Naive thymus-derived CD8-positive, alpha-beta T cell (primary cell): ENCODE measurements at places on chromosomes 12 and 14.

GRCh38 chr12:54294152-54294952, 6.5 kb downstream of the NFE2 start:
- peak; percentile 46 for DNase-seq

DNA sequence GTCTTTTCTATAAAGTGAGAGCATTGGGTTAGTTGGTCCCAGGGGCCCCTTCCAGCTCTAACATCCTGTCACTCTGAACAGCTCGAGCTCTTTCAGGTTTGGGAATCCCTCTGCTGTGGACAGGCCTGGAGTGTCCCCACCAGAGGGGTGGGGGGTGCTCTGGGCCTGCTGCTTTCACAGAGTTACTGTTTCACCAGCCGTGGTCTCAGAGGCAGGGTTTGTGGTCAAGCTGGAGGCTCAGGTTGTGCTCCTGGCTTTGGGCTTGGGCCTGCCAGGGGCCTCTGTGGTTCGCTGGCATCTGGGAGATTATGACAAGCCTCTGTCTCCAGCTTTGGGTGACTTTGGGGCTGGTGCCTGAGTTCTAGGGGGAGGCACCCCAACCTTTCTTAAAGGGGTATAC, 59.6 kb downstream of the FBXL14 start:
- no peak for DNase-seq

DNA sequence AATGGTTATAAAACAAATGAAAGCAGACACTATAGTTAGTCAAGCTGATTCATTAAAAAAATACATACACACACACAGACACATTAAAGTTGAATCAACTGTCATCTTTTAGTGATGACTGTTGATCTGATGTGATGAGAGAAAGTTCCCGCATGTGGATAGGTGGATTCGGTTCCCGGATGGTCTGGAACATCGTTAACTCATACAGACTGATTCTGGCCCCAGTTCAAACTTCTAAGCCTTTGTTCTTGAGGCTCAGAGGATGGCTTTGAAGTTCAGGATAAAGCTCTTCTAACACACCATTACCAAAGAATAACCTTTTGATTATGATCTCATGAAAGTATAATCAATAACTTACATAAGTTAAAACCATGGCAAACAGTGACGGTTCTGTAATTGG, 27.5 kb downstream of the WIF1 start:
- no peak for DNase-seq

GRCh38 chr14:99755068-99755405, 38.2 kb upstream of the EML1 start:
- no peak for DNase-seq

DNA sequence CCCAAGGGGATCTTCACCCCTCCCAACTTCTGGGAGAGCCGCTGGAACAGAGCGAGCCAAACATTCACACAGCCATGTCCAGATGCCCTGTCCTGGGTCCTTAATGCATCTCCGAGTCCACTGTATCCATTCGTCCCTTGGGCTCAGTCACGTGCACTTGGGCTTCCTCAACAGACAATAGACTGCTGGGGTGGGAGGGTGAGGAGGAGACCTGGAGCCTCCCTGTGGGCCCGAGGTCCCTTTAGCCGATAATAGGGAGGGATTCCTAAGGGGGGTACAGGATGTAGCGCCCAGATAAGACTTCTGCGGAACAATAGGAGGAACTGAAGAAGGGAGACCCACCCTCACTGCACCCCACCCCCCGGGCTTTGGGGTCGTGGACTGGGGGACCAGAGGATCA, 6.7 kb downstream of the ARHGEF25 start:
- no peak for DNase-seq

- no peak for DNase-seq
These were observed at the start of gene IGF1 for GRCh38 chr12:102480406-102480805. Gene IGF1, minus strand, starts transcription at chr12:102480563. Its CDS starts 182 bp downstream, at chr12:102480381.

DNA sequence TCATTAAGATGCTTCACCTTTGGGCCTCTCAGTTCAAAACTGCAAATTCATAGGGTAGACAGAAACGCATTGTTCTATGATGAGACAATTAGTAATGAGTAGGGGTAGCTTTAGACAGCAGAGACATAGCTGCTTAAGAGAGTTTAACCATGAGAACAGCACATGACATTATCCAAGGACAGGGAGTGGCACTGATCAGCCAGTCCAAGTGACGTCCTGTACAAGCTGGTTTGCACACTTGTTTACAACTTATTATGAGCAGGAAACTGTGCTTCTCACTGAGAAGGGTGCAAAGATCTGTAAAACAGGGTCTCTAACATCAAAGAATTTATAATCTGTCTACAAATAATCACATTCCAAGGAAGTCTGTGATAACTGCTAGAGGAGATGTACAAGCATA, 11.2 kb upstream of the SRSF5 start:
- no peak for DNase-seq

DNA sequence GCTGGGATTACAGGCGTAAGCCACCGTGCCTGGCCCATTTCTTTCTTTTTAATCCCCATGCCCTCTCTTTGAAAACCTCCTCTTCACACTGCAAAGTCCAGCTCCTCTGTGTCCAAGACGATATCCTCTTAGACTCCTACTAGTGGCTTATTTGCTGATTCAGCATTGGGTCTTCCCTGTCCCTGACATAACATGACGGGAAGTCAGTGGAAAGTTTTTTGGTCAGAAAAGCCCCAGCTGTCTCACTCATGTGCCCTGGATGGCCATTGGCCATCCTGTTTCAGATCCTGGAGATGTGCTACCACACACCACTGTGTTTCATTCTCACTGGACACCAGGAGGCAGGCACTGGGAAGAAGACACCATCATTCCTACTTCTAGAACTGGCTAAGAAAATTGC, 102.6 kb upstream of the MED13L start:
- DNase-seq = no peak

- no peak for DNase-seq
These were observed 456.7 kb downstream of the AEBP2 start for GRCh38 chr12:19896041-19896440.

GRCh38 chr12:110365489-110366320, 37.8 kb downstream of the ANAPC7 start:
- no peak for DNase-seq

GRCh38 chr14:76793956-76794355, 18.7 kb downstream of the ANGEL1 start:
- DNase-seq = no peak

GRCh38 chr14:76576047-76576741, 185.1 kb upstream of the VASH1 start:
- DNase-seq = no peak

DNA sequence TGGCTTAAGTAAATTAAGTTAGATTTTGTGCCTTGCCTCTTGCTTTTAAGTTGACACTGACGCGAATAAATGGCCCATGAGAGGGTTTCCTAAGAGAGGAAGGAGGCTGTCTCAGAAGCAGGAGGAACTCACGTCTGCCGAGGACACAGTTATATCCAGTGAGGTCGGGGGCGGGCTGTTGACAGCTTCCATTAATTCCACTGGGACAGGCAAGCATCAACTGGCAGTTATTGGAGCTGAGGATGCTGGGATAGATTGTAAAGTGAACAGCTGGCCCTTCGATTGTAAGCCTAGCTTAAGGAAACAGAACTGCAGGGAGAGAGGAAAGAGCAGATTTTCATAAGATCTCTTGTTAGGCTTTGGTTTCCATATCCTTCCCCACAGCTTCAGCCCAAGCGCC, 399.2 kb downstream of the IPO8 start:
- DNase-seq = no peak

- peak; percentile 76 for DNase-seq
These were observed at the start of gene FGD4 for GRCh38 chr12:32399370-32400113. Gene FGD4, plus strand, starts transcription at chr12:32399558.

- no peak for DNase-seq
These were observed 139.7 kb downstream of the RIMBP2 start for GRCh38 chr12:130576371-130576816.

DNA sequence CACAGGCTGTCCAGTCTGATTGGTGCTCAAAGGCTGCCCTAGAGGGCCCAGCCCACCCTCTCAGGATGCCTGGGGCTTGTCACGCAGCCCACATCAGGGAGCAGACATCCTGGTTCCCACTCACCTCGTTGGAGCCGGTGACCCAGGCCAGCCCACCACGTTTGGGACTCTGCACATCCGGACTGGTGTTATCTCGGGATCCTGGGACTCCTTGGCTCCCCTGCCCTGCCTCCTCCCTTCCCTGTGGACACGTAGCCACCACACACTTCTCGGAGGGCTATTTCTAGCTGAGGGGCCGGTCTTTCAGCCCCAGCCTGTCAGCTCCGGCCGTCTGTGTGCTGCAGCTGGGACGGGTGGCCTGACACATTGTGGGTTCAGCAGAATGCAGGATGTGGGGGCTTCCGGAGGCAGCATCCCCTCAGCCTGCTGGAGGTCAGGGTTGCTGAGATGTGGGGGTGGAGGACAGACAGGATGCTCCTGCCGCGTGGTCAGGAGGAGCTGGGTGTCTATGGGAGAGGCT, 12.8 kb upstream of the FGF23 start:
- DNase-seq = no peak

GRCh38 chr12:89653-90052, 23.1 kb downstream of the IQSEC3 start:
- no peak for DNase-seq

DNA sequence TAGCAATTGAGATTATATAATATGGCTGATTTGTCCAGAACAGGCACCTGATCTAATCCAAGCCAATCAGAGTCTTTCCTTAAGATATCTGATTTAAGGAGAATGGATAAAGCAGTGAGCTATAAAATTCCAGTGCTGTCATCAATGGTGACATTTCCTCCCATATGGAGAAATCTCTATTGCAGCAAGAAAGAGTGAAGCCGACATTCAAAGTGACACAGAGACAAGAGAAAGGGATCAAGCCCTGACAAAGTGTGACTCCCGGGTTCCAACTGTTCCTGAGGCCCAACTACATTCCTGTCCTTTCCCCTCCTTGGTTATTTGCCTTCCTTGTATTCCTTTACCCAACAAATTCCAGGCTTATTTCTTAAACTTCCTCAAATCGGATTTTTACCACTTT, 430.0 kb upstream of the SOX5 start:
- DNase-seq = no peak

DNA sequence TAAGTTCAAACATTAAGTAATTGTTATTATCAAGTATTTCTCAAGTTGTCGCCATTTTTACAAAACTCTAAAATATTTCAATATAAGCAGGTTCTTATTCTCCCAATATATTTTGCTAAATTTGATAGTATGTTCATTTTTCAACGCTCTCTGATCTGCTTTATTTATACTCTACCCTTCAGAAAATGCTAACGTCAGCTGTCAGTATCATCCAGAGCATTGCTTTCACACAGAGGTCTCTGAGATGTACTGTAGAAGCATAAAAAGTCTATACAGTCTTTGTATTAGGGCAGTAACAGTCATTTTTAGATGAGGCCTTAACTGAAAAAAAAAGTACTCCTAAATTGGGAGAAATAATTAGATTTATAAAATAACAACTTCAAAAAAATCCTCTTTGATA, 533.1 kb upstream of the LRFN5 start:
- no peak for DNase-seq

GRCh38 chr12:26874501-26875296, 41.7 kb upstream of the ITPR2 start:
- no peak for DNase-seq

- DNase-seq = peak; percentile 35
These were observed 27.4 kb upstream of the SMUG1 start for GRCh38 chr12:54215989-54216796.

DNA sequence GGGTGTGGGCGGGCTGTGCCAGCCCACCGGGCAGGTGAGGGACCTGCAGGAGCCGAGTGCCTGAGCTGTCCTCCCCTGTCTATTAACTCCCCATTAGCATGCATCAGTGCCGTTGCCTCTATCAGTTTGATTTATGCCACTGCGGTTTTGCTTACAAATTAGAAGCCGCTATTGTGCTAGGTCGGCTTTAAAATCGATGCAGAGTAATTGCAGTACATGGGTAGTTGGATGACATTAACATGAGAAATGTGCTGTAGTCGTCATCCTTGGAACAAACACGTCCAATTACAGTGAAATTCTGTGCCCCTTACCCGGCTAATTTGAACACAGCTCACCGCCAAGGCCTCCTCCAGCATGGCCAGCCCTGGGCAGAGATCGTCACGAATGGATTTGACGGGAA, 145.8 kb downstream of the TSPAN9 start:
- DNase-seq = no peak

- no peak for DNase-seq
These were observed 77.2 kb downstream of the C2CD5 start for GRCh38 chr12:22467190-22467589.

DNA sequence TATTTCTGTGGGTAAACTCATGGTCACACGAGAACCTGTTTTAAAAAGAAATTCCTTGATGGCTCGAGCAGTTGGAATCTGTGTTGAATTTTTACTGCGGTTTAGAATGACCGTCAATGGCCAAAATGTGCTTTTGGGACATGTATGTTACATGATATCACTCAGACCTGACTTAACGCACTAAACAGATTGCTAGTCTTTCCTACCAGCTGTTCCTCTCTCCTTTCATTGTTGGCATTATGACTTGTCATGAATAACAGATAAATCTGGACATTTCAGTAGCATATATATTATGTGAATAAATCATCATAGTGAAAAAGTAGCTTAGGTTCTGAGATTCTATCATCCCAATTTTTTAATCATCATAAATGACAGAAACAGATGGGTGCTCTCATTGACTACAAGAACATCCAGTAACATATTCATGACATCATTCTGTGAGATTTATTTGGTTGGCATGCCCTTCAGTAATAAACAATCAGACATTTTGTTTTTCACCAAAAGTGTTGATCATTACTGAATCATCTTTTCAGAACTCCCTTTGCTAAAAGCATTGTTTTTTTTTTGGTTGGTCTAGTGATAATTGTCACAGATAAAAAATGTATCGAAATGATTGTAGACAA, 57.9 kb upstream of the NAV3 start:
- DNase-seq = no peak

DNA sequence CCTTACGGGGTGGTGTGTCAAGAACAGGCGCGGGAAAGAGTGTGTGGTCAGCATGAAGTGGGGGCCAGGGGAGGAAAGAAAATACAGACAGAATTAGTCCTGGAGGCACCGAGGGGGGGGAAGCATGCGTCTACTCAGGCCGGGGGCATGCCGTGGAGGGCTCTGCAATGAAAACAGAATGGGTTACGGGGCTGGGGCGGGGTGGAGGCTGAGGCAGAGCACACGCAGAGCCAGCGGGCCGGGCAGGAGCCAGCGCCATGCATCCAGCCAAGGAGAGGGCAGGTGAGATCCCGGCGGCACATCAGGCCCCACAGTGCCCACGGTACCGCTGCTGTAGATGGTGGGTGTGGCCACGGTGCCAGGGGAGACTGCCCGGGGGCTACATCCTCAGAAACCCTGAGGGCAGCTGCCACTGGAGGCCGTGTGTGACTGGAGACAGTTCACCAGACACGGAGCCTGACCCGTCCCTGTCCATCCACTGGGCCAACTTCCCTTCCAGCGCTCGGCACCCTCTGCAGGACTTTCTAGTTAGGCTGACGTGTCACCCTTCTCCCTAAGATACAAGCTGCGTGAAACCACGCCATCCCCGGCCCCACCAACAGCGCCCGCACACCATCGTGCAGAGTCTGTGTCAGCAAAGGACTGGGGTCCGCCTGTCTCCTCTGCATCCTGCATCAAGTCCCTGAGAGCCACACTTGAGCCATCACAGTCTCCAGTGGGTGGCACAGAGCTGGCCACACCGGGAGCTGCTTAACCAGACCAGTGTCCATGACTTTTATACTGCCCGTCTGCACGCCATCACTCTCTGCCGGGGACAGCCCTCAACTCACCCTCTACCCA, 87.4 kb downstream of the PIWIL1 start:
- DNase-seq = no peak

- DNase-seq = no peak
These were observed 32.9 kb downstream of the MVK start for GRCh38 chr12:109606320-109607028.

GRCh38 chr12:1474574-1475153, 119.7 kb downstream of the FBXL14 start:
- DNase-seq = no peak
